ENCODE measurements at places on chromosomes 6 and 20.

DNA sequence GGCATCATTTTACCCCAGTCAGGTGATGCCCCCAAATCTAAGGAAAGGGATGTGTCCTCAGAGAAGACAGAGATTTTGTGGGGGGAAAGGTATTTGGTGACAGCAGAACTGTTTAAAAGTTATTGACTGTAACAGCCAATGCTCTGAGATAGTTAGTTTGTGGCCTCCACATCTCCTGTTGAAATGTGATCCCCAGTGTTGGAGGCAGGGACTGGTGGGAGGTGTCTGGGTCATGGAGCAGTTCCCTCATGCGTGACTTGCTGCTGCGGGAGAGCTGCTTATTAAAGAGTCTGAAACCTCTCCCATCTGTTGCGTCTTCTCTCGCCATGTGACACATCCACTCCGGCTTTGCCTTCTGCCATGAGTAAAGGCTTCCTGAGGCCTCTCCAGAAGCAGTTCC, 282.8 kb upstream of the FOXQ1 start:
- DNase-seq: no peak

DNA sequence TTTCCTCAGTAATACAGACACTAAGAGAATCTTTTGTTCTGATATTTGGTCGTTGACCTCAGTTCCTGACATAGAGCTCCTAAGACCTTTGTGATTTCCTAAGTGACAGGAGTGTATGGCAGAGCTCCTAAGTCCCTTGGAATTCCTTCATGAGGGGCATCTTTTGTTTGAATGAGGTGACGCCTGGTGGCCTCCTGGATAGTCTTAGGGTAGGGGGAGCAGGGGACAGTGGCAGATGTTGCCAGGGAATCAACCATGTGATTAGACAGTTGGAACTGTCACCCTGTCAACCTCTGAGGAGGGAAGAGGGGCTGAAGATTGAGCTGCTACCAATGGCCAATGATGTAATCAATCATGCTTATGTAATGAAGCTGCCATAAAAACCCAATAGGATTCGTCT, 67.0 kb downstream of the DST start:
- DNase-seq: no peak

- DNase-seq: no peak
Observed at GRCh38 chr6:7823552-7823951, 87.0 kb downstream of the TXNDC5 start.

GRCh38 chr6:111810294-111811131, 62.7 kb downstream of the FYN start:
- no peak for DNase-seq

DNA sequence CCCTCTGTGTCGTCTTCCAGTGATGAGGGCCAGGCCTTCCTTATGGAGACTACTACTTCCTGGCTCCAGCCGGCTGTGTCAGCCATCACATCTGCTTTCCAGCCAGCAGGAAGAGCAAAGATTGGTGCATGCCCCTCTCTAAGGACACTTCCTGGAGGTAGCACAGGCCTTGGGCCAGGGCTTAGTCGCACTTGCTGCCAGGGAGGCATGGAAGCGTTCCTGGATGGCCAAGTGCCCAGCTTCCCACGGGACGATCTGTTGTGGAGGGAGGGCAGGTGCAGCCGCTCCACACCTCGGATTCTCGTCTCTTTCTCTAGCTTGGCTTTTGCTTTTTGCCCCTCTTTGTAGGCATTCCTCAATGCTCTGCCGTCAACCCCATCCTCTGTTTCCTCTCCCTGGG, 11.9 kb downstream of the ERMARD start:
- DNase-seq: no peak

GRCh38 chr6:137363805-137364138, 130.4 kb downstream of the OLIG3 start:
- DNase-seq: no peak

DNA sequence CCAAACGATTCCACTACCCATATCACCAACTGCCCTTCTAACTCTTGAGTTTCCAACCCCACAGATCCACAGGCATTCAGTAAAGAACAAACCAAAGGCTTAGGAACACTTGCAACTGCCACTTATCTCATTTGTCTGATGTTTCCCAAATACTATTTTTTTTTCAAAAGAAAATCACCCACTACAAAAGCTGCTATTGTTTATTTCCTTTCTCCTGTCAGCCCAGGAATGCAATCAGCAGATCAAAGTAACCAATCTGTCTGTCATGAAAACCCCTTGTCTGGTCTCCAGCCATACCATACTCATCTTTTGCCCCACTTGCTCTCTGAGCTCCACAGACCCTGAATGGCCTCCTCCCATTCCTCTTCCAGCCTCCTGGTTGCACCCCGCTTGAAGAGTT, 8.8 kb upstream of the CST8 start:
- no peak for DNase-seq

- no peak for DNase-seq
Observed at GRCh38 chr20:61762167-61762710, 303.4 kb downstream of the TAF4 start.

- DNase-seq: no peak
Observed at GRCh38 chr6:152380993-152381898, 255.9 kb downstream of the SYNE1 start.

DNA sequence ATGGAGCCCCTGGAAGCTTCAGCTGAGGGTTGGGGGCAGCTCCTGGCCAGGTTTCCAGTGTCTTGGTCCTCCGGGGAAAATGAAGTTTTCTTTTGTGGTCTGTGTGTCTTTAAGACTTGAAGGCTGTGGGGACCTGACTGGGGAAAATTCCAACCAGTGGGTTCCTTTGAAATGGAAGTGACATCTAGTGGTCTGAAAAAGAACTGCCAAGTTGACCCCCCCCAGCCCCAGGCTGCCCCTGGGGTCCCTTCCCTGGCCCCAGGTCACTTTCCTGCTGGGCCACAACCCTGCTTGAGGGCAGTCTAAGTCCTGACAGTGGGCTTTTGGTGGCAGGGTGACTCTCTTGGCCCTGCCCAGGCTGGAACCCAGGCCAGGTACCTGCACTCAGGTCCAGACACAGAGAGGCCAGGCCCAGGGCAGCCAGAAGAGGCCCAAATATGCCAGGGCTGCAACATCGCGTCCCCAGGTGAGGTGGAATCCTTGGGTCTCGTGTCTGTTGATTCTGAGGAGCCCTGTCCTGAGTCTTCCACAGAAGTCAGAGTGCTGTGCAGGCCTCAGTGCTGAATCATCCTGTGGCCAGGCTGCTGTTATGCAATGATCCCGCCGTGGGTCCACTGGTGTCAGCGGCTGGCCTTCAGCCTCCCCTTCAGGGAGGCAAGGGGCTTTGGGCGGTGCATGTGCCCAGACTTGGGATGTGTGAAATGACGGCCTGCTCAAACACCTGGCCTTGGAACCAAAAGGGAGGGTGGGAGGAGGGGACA, 68.4 kb downstream of the VEGFA start:
- no peak for DNase-seq

DNA sequence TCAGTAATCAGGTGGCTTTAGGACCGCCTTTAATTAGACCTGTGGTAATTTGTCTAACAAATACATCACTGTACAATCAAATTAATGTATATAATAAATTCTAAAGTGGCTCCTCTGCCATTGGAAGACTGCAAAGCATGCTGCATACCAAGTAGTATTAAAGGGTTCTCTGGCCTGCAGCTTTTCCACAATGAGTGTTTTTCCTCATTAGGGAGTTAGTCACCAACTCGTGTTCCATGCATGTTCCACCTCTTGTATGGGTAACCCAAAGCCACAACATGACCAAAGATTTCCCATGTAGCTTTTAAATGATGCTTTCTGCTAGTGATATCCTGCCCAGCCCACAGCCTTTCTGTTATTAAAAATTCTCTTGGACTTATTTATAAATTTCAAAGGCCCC, 218.7 kb downstream of the FUT9 start:
- no peak for DNase-seq

GRCh38 chr6:146265056-146265455, 236.2 kb downstream of the GRM1 start:
- DNase-seq: no peak

DNA sequence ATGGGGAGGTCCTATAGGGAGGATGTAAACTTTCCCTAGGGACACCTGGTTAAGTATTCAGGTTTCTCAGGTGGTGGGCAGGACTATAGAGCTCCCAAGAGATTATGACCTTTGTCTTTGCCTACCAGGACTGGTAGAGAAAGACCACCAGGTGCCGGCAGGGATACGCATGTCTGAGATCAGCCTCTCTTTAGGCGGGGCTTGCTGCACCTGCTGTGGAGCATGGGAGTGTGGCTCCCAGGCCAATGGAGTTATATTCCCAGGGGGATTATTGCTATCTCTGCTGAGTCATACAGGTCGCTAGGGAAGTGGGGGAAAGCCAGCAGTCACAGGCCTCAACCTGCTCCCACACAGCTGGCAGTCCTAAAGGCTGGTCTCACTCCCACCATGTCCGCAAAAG, 280.5 kb upstream of the MMS22L start:
- DNase-seq: no peak

DNA sequence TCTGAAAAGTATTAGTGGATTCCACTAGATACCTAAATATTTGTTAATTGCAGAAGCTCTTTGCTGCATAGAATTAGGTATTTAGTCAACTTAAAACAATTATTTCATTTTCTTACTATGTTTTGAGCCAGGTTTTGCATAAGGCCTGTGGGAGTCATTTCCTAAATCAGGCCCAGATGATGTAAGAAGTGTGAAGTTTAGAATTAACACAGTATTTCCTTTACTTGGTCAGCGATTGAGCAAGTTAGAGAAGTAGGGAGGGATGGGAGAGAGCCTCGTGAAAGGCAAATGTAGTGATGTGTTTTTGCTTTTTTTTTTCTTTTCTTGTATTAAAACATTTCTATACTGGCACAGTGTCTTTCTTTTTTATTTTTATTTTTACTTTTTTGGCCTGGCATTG, 711.1 kb downstream of the HDGFL1 start:
- no peak for DNase-seq

DNA sequence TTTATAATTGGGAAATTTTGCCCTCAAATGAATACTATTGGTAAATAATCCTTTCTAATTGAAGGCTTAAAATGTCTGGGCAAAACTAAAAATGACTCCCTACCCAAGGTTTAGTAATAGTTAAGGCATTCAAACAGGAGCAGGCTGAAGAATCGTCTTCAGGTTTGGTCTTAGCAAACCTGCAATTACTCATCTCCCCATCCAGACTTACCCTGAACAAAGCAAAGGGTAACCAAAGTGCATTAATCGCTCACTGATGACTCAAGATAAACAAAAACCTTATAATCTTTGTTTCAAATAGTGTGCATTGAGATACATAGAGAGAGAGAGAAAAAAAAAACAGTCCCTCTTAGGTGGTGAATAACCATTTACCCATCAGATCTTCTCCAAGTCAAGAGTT, 225.5 kb downstream of the BMP2 start:
- DNase-seq: no peak

GRCh38 chr6:136716917-136717715, 75.2 kb downstream of the MAP3K5 start:
- no peak for DNase-seq

DNA sequence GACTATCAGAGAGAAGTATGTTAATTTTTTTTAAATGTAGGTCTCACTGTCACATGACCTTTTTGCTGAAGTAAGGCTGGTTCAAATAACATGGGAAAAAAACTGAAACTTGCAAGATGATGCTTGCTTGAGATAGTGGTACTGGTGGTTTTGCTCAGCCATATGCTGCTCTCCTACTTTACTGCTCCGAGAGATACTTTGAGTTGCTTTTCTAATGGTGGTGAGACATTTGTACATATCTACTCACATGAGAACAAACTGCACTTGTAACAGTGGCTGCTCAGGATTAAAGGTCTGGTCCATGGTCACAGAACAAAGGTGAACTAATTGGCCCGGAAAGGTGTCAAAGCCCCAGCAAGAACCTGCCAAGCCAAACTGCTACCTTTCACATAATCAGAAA, 106.2 kb upstream of the BEND3 start:
- no peak for DNase-seq

All from activated T-cell treated with anti-CD3 and anti-CD28 coated beads for 1 hour (primary cell).